ENCODE measurements at places on chromosomes 16 and 17. TPM values are rescaled to one million over a fixed set of nuclear protein-coding genes. Genes with fewer than 3 reads are reported as not detected.

GRCh38 chr17:38431346-38432145 lies 3.3 kb downstream of the ARHGAP23 start:
- H3K36me3 ChIP-seq, result no peaks in the 10 kb centered on the region
- no peak overlapping the region for H3K4me3 ChIP-seq
- H3K27ac ChIP-seq, result no peak overlapping the region
- DNase-seq, result no peak
- H3K4me1 ChIP-seq, result peaks cover 7% of the 10 kb centered on the region
- H3K27me3 ChIP-seq, result peaks cover 10% of the 10 kb centered on the region

GRCh38 chr17:15364615-15365014 lies 23.2 kb upstream of the TEKT3 start:
- no peak for DNase-seq
- no peak overlapping the region for H3K27ac ChIP-seq
- H3K4me1 ChIP-seq, result no peaks in the 10 kb centered on the region
- H3K27me3 ChIP-seq, result peaks cover 3% of the 10 kb centered on the region

- no peak overlapping the region for H3K27ac ChIP-seq
- no peaks in the 10 kb centered on the region for H3K4me1 ChIP-seq
- no peaks in the 10 kb centered on the region for H3K36me3 ChIP-seq
- no peak overlapping the region for H3K4me3 ChIP-seq
- peaks cover 5% of the 10 kb centered on the region for H3K27me3 ChIP-seq
Observed at GRCh38 chr16:49937886-49938285, 82.0 kb upstream of the ZNF423 start.

DNA sequence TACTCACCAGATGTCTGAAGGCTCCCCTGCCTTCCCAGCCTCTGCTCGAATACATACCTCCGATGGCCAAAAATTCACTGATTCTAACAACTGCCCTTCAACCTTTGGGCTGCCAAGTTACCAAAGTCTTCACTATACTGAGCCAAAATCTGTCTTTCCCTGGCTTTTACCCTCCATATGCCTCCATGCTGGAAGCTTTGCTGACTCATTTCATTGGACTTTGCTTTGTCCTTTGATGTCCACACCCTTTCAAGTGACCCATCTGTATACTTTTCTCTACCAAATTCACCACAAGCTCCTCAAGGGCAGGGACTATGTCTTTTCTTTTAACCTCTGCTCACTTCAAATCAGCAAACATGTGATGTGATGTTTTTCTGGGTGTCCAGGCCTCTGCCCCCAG lies 21.0 kb upstream of the MTMR4 start:
- no peak overlapping the region for H3K4me3 ChIP-seq
- no peaks in the 10 kb centered on the region for H3K4me1 ChIP-seq
- no peaks in the 10 kb centered on the region for H3K36me3 ChIP-seq
- H3K27me3 ChIP-seq, result peaks cover 28% of the 10 kb centered on the region
- H3K27ac ChIP-seq, result no peak overlapping the region
- DNase-seq, result no peak

DNA sequence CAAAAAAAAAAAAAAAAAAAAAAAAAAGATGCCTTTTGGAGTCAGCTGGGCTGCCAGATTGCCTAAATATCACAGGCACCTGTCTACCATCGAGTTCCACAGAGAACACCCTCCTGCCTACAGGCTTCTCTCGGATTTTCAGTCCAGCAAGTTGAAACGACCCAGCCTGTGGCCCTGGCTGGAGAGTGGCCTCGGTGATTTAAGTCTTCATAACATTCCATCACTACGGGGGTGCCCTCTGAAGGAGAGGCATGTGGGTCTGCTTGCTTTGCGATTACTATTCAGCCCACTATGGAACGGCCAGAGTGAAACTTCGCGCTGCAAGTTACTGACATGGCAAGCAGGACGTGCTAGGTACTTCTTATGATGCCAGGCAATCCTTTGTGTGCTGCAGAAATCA lies 42.8 kb downstream of the MARCHF10 start:
- H3K27ac ChIP-seq, result no peak overlapping the region
- H3K27me3 ChIP-seq, result peaks cover 20% of the 10 kb centered on the region
- H3K36me3 ChIP-seq, result no peaks in the 10 kb centered on the region
- H3K4me1 ChIP-seq, result no peaks in the 10 kb centered on the region

OSGIN1 gene
- total RNA-seq, result 0.56 TPM

GRCh38 chr16:85310868-85311585 lies 198.8 kb upstream of the CIBAR2 start:
- peaks cover 44% of the 10 kb centered on the region for H3K4me1 ChIP-seq
- H3K36me3 ChIP-seq, result no peaks in the 10 kb centered on the region
- no peaks in the 10 kb centered on the region for H3K27me3 ChIP-seq
- DNase-seq, result peak; percentile 63

GRCh38 chr17:46854515-46854914 lies 3.1 kb downstream of the WNT9B start:
- DNase-seq, result no peak
- peaks cover 6% of the 10 kb centered on the region for H3K4me1 ChIP-seq
- no peak overlapping the region for H3K27ac ChIP-seq
- no peaks in the 10 kb centered on the region for H3K36me3 ChIP-seq
- H3K4me3 ChIP-seq, result no peak overlapping the region

- no peak for DNase-seq
- no peak overlapping the region for H3K27ac ChIP-seq
- H3K4me3 ChIP-seq, result no peak overlapping the region
- peaks cover 14% of the 10 kb centered on the region for H3K27me3 ChIP-seq
Observed at GRCh38 chr16:9151597-9151996, 60.2 kb downstream of the HAPSTR1 start.

- H3K27ac ChIP-seq, result peak overlapping the region; percentile 50
- H3K36me3 ChIP-seq, result peaks cover 21% of the 10 kb centered on the region
- no peak overlapping the region for H3K4me3 ChIP-seq
- peaks cover 36% of the 10 kb centered on the region for H3K4me1 ChIP-seq
- peak; percentile 9 for DNase-seq
Observed at GRCh38 chr17:48192321-48192731, 84.8 kb downstream of the SNX11 start.

TAC4 gene
- not detected for total RNA-seq

DNA sequence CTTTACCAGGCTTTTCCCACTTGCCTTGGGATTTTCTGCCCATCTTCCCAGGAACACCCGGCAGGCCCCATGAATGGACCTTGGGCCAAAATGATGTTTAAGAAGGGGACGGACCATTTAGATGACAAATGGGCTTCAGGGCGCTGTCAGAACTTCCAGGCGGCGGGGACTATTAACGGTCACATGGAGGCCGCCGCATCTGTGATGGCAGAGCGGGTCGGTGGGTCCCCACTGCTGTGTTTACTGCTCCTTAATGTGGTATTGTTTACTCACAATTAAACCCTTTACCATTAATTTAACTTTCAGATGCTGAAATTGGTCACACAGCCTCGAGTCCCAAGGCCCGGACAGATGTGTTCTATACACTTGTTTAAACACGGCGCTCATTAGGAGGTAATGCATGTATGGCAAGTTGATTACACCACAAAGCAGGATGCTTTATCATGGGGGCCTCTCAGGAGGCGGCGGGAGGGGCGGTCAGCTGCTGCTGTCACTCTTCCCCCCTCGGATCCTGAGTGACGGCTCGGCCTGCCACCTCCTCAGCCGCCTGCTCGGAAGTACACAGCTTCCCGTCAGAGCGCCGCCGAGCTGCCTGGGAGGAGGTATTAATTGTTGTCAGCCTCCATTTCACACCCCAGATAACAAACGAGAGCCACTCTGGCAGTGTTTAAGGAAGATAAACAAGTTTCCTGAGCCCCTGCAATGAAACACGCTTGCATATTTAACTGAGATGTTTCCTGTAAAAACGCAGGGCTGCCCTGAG lies 83.9 kb upstream of the IRX3 start:
- H3K27me3 ChIP-seq, result peaks cover 38% of the 10 kb centered on the region
- H3K36me3 ChIP-seq, result no peaks in the 10 kb centered on the region
- peak; percentile 7 for DNase-seq

- H3K36me3 ChIP-seq, result no peaks in the 10 kb centered on the region
- no peaks in the 10 kb centered on the region for H3K27me3 ChIP-seq
- H3K27ac ChIP-seq, result no peak overlapping the region
- no peak overlapping the region for H3K4me3 ChIP-seq
- DNase-seq, result no peak
Observed at GRCh38 chr16:12092544-12092921, 116.0 kb downstream of the SNX29 start.

SCGB1C2 gene
- total RNA-seq, result not detected

GRCh38 chr17:37787055-37787757 lies 42.3 kb upstream of the HNF1B start:
- H3K36me3 ChIP-seq, result no peaks in the 10 kb centered on the region
- no peak overlapping the region for H3K4me3 ChIP-seq
- no peak for DNase-seq

GRCh38 chr16:24713379-24713778 lies 16.1 kb upstream of the TNRC6A start:
- peaks cover 10% of the 10 kb centered on the region for H3K27me3 ChIP-seq
- H3K4me3 ChIP-seq, result no peak overlapping the region
- H3K36me3 ChIP-seq, result no peaks in the 10 kb centered on the region
- no peaks in the 10 kb centered on the region for H3K4me1 ChIP-seq
- H3K27ac ChIP-seq, result no peak overlapping the region
- no peak for DNase-seq

GRCh38 chr16:83992624-83993023 lies 24.6 kb downstream of the NECAB2 start:
- peaks cover 3% of the 10 kb centered on the region for H3K4me1 ChIP-seq
- no peaks in the 10 kb centered on the region for H3K36me3 ChIP-seq
- no peak overlapping the region for H3K27ac ChIP-seq
- peaks cover 26% of the 10 kb centered on the region for H3K27me3 ChIP-seq
- DNase-seq, result no peak

MT1F gene
- 7.7 TPM for total RNA-seq

GRCh38 chr16:3047387-3047720 lies 993 bp downstream of the MMP25 start:
- peaks cover 30% of the 10 kb centered on the region for H3K27me3 ChIP-seq
- no peak overlapping the region for H3K27ac ChIP-seq
- no peak for DNase-seq
- no peak overlapping the region for H3K4me3 ChIP-seq

POLG2 gene
- total RNA-seq, result 37.3 TPM

DNA sequence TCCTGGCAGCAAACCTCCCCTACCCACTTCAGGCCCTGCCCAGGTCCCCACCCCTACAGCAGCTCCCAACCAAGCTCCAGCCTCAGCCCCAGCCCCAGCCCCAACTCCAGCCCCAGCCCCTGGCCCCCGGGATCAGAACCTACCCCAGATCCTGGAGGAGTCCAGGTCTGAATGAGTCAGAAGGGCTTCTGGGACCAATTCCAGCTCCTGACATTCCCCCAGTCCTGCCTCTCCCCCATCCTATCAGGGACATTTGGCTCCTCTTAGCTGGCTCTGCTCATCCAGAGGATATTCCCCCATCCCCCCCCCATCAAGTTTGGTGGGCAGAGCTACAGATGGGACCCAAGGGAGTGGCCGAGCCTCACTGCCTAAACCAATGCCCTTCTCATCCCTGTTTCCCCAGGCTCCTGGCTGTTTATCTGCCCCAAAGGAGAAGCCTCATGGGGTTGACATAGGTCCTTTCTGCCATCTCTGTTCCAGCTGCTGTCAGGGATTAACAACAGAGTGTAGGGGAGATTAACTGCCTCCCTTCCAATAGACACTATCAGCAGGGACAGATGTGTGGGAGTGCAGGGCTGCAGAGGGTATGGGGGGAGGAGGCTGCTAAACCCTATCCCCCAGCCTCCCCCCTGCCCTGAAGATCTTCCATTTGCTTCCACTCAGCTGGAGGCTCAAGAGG lies 16.5 kb downstream of the CNTNAP1 start:
- no peak overlapping the region for H3K4me3 ChIP-seq
- peaks cover 29% of the 10 kb centered on the region for H3K36me3 ChIP-seq
- H3K27ac ChIP-seq, result no peak overlapping the region
- H3K4me1 ChIP-seq, result no peaks in the 10 kb centered on the region
- DNase-seq, result no peak

DNA sequence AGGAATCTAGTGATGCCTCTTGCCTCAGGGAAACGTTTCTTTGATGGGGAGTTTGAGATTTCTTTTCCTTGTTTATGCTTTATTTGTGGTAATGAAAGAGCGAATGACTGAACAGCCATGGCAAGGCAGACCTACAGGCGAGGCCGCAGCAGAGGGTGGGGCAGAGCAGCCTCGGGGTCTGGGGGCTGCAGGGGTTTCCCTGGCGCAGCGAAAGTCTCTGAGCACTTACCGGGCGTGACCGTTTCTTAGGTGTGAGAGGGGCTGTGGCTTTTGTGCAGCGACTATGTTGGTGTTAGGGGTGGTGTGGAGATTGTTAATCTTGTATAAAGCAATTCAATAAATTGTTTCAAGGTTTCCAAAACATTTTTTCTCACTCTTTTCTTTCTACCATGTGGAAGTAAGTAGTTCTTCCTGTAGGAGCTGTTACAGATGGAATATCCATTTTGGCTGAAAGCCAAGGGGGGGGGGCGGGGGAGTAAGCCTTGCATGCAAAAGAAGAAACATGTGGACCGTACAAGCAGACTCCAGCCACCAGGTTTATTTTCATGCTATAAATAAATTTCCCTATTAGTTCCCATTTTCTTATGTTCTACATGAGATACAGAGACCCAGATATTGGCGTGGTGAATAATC lies 34.8 kb downstream of the UBN1 start:
- no peak overlapping the region for H3K27ac ChIP-seq
- H3K4me3 ChIP-seq, result no peak overlapping the region
- H3K4me1 ChIP-seq, result no peaks in the 10 kb centered on the region
- no peaks in the 10 kb centered on the region for H3K27me3 ChIP-seq

RPH3AL gene
- total RNA-seq, result 0.72 TPM

DNA sequence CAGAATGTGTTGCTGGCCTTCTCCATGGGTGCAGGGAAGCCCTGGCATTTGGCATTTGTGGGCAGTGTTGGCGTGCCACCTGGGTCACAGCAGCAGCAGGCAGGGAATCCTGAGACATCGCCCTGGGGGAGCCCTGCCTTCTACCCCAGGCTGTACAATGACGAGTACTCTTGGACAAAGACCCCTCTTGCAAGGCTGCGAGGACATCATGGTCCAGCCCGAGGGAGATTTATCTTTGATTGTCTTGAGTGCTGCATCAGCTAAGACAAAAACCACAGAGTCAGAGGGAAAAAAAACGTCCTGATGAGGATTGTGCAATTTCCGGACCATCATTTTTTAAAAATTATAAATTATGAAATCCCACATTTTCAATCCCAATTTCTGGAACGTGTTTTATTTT lies 3.7 kb downstream of the CRISPLD2 start:
- peaks cover 9% of the 10 kb centered on the region for H3K4me1 ChIP-seq
- H3K27ac ChIP-seq, result no peak overlapping the region
- no peak overlapping the region for H3K4me3 ChIP-seq
- H3K27me3 ChIP-seq, result peaks cover 39% of the 10 kb centered on the region
- no peaks in the 10 kb centered on the region for H3K36me3 ChIP-seq
- no peak for DNase-seq

DNA sequence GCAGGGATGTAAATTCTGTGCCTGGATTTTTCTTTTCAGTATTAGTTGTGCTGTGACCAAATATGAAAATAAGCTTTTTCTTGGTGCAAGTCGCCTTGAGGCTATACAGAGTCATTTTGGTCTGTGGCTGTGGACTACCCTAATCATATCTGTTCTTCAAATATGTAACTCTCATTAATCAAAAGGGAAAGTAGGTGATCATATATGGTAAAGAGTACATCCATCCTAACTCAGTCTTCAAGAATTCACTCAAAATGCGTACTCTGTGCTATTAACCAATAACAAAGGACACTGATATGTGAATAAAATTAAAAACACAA lies 2.6 kb downstream of the CPD start:
- H3K27me3 ChIP-seq, result no peaks in the 10 kb centered on the region
- H3K4me1 ChIP-seq, result peaks cover 58% of the 10 kb centered on the region
- no peak overlapping the region for H3K27ac ChIP-seq
- H3K36me3 ChIP-seq, result peaks cover 15% of the 10 kb centered on the region
